ENCODE measurements at places on chromosomes 2 and 18. TPM values are rescaled to one million over a fixed set of nuclear protein-coding genes. Genes with fewer than 3 reads are reported as not detected.

LOXHD1 gene
- total RNA-seq: 0.12 TPM

CPLX4 gene
- total RNA-seq: not detected

PSTPIP2 gene
- 4.7 TPM for total RNA-seq

GPR155 gene
- total RNA-seq: 3.7 TPM

SEPTIN10 gene
- 72.6 TPM for total RNA-seq

GNAL gene
- 8.8 TPM for total RNA-seq

RESP18 gene
- not detected for total RNA-seq

SCN3A gene
- total RNA-seq: 0.28 TPM

POMC gene
- 0.44 TPM for total RNA-seq

CCDC68 gene
- 1.5 TPM for total RNA-seq

NIFK gene
- 54.8 TPM for total RNA-seq

NTSR2 gene
- total RNA-seq: not detected

INHBB gene
- total RNA-seq: 0.72 TPM

AQP12A gene
- not detected for total RNA-seq

ERBB4 gene
- total RNA-seq: 0.12 TPM

SLC9A4 gene
- 0.08 TPM for total RNA-seq

TMEM247 gene
- total RNA-seq: not detected

SLC14A1 gene
- 0.52 TPM for total RNA-seq

HOXD9 gene
- 1.1 TPM for total RNA-seq

CENPA gene
- total RNA-seq: 10.2 TPM

DUSP19 gene
- 1.2 TPM for total RNA-seq

PMS1 gene
- total RNA-seq: 12.8 TPM

PTH2R gene
- not detected for total RNA-seq

POTEI gene
- not detected for total RNA-seq

CASP8 gene
- 22.5 TPM for total RNA-seq

SETBP1 gene
- total RNA-seq: 8.5 TPM

FTCDNL1 gene
- total RNA-seq: 1.6 TPM

TDRD15 gene
- not detected for total RNA-seq

DYNAP gene
- 26.2 TPM for total RNA-seq

NGEF gene
- 6.1 TPM for total RNA-seq

SLC19A3 gene
- total RNA-seq: 1.5 TPM

ERMN gene
- total RNA-seq: not detected

ABCG5 gene
- not detected for total RNA-seq

POU3F3 gene
- not detected for total RNA-seq

KIAA2012 gene
- not detected for total RNA-seq

C2orf76 gene
- 8.0 TPM for total RNA-seq

DYNC2LI1 gene
- 10.3 TPM for total RNA-seq

RGPD4 gene
- not detected for total RNA-seq

STPG4 gene
- 0.16 TPM for total RNA-seq

RFTN2 gene
- 1.5 TPM for total RNA-seq

OLA1 gene
- total RNA-seq: 74.7 TPM

SAP130 gene
- total RNA-seq: 14.3 TPM

ST6GAL2 gene
- total RNA-seq: 2.5 TPM

AQP12B gene
- not detected for total RNA-seq

MITD1 gene
- total RNA-seq: 19.0 TPM

ZNF2 gene
- total RNA-seq: 1.6 TPM

LYPD6 gene
- 0.96 TPM for total RNA-seq

SERPINB12 gene
- total RNA-seq: 0.60 TPM

TRPM8 gene
- total RNA-seq: not detected

METTL5 gene
- 41.2 TPM for total RNA-seq

FSHR gene
- total RNA-seq: not detected

All from esophagus mucosa (tissue), 1 donor.